ENCODE measurements at places on chromosomes 2 and 18.

- DNase-seq: no peak
These were observed 138.9 kb downstream of the HDAC4 start for GRCh38 chr2:239261796-239262483.

- DNase-seq: no peak
These were observed 5.6 kb upstream of the ASB1 start for GRCh38 chr2:238420878-238421694.

GRCh38 chr18:11336241-11336640, 186.9 kb upstream of the PIEZO2 start:
- DNase-seq: no peak

GRCh38 chr2:28528206-28528605, 32.3 kb downstream of the PLB1 start:
- no peak for DNase-seq

DNA sequence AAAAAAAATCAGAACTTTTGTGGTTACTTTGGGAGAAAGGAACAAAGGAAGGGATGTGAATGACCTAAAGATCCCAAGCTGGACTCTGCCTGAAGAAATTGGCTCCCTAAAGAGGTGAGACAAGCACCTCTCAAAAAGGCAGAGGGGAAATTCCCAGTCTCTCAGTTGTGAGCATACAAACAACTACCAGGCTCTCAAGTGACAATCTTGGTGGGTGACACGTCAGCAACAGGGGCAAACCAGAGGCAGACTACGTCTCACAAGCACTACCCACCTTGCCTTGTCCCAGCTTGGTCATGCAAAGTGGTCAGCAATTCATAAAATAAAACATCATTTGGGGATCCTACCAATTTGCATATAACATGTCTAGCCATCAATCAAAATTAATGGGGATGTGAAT, 24.3 kb upstream of the LRATD1 start:
- DNase-seq: no peak

- DNase-seq: no peak
These were observed 537.2 kb upstream of the DCC start for GRCh38 chr18:51802569-51803428.

GRCh38 chr18:8006979-8007378, 439.9 kb downstream of the PTPRM start:
- DNase-seq: no peak

- no peak for DNase-seq
These were observed 14.5 kb downstream of the GPC1 start for GRCh38 chr2:240449764-240450531.

DNA sequence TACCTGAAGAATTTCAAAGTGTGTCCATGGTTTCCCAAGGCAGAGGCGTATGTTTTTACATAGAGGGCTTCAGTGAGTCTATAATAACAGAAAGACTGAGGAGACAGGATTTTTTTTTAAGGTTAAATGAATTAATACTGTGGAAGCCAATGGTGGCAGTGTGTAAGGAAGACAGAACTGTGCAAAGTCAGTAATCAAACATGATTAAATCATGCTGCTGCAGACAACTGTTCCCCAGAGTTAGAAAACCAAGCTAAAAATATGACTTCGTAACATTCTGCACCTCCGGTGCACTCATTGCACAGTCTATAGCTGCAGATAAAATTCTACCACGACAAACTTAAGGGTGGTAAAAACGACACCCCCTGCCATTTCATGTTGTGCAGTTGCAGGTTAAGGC, 309.6 kb upstream of the TRIB2 start:
- no peak for DNase-seq
